ENCODE measurements at places on chromosomes 12 and 14.

GRCh38 chr12:12898136-12898717 is 6.9 kb downstream of the GPRC5A start:
- DNase-seq = no peak

- no peak for DNase-seq
Measured at GRCh38 chr12:131313635-131314034, 359.9 kb downstream of the ADGRD1 start.

DNA sequence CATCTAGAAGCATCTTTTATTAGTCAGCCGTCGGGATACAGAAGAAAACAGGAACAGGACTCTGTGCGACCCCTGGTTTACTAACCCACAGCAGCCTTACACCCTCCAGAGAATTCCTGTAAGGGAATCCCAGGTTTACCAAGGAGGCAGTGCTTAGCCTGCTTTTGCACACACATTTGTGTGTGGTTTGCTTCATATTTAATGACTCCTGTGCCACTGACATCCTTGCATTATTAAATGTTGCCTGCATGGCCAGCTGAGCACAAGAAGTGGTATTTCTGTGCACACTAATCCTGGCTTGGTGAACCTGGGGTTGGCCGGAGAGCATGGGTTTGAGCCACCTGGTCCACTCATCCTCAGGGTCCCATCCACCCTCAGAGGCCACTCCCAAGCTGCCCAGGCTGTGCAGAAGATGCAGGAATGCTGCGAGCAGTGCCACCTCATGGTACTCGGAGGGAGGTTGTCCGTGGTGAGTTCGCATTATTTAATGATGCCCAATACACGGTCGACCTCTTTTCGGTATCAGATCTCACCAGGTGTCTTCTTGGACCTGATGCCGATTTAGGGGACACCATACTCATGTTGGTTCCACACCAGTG is 152.4 kb upstream of the RTL1 start:
- no peak for DNase-seq

- DNase-seq = no peak
Measured at GRCh38 chr14:101174522-101174838, 271.0 kb upstream of the RTL1 start.

- DNase-seq = no peak
Measured at GRCh38 chr14:33480887-33481184, 470.0 kb downstream of the EGLN3 start.

- no peak for DNase-seq
Measured at GRCh38 chr12:54134850-54135249, 53.9 kb downstream of the SMUG1 start.

GRCh38 chr12:16163146-16163545 is 114.3 kb downstream of the SLC15A5 start:
- no peak for DNase-seq

DNA sequence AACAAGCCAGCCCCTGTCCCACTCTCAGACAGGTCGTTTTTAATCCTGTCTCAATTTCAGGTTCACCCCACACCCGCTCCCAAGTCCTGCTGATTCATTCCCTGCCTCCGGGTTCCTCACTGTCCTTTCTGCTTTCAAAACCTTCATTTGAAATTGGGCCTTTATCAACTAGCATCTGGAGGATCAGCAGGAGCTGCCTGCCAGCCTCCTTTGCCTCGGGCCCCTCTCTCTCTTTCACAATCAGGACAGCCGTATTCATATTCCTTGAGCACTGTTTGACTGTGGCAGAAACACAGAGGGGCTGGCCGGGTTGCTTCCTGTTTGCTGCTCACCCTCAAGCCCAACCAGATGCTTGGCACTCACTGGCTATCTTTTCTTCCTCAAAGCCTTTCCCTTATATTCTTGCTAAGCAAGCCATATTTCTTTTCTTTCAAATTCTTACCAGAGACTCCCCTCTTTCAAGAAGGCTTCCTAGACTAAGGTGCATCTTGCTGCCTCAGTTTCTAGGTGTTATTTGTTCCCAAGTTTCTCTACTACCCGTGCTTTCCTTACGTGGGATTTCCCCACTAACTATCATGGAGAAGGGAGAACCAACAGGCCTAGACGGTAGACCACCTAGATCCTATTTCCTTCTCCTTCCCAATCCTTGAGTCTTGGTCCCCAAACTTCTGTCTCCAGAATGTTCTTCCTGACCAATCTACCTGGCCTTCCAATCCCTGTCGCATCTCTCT is 3.0 kb downstream of the GALNT6 start:
- peak; percentile 23 for DNase-seq

GRCh38 chr14:64879635-64880220 is at the start of gene SPTB:
Gene SPTB, minus strand, starts transcription at chr14:64879907. Its CDS starts 56,813 bp downstream, at chr14:64823094.
- no peak for DNase-seq

- DNase-seq = no peak
Measured at GRCh38 chr14:26773906-26774593, 176.2 kb upstream of the NOVA1 start.

GRCh38 chr12:121036810-121037326 is 2.2 kb downstream of the OASL start:
- DNase-seq = no peak

- DNase-seq = no peak
Measured at GRCh38 chr12:46893434-46893833, 67.6 kb upstream of the SLC38A4 start.

DNA sequence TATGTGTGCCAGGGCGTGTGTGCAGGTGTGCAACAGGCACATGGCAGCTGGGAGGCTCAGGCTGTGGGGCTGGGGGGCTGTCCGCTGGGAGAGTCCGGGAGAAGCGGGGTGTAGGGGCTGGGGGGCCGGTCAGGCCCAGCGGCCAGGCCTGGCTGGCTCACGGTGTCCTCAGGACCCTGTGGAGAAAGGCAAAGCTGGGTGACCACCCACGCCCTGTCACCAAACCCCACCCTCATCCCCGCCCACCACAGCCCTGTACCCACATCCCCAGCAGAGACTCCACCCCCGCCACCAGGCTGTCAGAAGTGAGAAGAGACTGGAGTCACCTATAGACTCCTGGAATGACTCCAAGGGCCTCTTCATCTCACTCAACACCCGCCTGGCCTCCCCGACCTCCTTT is 85.3 kb downstream of the SCARB1 start:
- DNase-seq = no peak

DNA sequence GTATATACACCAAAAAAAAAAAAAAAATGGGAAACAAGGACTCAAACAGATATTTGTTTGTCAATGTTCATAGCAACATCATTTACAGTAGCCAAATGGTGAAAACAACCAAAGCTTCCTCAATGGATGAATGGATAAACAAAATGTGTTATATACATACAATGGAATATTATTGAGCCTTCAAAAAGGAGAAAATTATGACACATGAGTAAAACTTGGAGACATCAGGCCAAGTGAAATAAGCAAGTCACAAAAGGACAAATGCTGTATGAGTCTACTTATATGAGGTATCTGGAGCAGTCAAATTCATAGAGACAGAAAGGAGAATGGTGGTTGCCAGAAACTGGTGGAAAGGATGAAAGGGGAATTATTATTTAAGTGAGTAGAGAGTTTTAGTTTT is 7.8 kb downstream of the RNASE9 start:
- no peak for DNase-seq

GRCh38 chr12:15435597-15435996 is 113.3 kb downstream of the PTPRO start:
- no peak for DNase-seq

DNA sequence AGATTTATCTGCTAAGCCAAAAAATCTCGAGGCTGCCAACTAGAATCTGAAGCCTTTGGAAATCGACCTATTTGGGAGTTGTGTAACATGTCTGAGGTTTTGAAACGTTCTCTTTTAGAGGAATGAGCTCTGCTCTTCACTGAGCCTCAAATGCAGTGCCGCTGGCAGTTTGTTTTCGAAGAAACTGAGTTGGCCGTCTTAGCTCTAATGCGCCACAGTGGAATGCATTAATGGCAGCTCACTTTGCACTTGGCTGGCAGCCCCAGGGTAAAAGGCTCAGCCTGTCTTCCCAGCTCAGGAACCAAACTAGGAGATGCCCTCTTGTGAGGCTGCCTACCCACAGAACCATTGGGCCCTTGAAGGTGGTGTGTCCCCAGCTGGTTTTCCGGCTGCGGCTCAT is 53.8 kb downstream of the SFSWAP start:
- DNase-seq = no peak

- no peak for DNase-seq
Measured at GRCh38 chr12:131061041-131061806, 107.5 kb downstream of the ADGRD1 start.

DNA sequence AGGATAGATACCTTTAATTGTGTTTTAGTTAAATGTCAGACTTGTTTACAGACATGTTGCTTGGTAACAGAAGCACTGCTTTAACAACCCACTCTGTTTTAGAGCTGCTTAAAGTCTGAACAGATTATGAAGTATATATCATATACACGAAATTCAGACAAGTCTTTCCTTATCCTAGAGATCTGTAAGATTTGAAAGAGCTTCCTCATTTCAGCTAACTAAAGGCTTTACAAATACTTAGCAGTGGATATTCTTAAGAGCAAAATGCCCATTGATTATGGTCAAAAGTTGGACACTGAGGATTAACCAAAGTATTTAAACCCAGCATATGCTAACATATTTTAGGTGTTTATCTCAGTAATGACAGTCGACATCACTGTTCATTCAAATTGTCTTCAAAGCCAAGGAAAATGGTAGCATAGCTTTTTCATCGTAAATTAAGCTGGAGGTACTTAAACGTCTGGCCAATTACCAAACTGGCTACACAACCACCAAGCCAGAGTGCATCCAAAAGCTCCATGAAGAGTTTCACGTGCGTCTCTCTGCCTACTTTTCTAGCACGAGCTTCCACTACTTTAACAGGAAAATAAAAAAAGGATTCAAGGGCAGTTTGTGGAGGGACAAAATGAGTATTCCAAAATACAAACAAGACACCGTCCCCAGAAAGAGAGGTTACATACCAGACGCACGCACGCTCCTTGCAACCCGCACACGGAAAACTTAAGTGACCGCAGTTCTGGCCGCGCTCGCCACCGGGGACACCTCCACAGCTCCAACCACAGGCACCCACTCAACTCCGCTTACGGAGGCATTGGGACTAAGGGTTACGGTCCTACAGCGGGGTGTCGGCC is 565 bp downstream of the CEP83 start:
- DNase-seq = no peak

GRCh38 chr12:107359382-107359781 is 266.0 kb upstream of the CRY1 start:
- no peak for DNase-seq

GRCh38 chr14:73761618-73762355 is 47.6 kb upstream of the PNMA1 start:
- DNase-seq = no peak

GRCh38 chr14:81743605-81744004 is 210.0 kb upstream of the SEL1L start:
- no peak for DNase-seq

DNA sequence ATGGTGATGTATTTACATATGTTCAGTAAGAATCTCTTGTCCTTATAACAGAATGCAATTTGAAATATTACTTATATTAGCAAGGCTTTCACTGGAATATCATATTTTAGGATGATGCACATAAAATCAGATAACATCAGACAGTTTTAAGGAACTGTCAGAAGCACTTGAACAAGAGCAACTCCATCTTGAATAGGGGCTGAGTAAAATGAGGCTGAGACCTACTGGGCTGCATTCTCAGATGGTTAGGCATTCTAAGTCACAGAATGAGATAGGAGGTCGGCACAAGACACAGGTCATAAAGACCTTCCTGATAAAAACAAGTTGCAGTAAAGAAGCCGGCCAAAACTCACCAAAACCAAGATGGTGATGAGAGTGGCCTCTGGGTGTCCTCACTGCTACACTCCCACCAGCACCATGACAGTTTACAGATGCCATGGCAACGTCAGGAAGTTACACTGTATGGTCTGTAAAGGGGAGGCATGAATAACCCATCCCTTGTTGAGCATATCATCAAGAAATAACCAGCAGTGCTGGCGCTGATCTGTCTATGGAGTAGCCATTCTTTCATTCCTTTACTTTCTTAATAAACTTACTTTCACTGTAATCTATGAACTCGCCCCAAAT is 27.6 kb upstream of the ETV6 start:
- no peak for DNase-seq

GRCh38 chr12:11839091-11839641 is 189.7 kb downstream of the ETV6 start:
- DNase-seq = no peak

DNA sequence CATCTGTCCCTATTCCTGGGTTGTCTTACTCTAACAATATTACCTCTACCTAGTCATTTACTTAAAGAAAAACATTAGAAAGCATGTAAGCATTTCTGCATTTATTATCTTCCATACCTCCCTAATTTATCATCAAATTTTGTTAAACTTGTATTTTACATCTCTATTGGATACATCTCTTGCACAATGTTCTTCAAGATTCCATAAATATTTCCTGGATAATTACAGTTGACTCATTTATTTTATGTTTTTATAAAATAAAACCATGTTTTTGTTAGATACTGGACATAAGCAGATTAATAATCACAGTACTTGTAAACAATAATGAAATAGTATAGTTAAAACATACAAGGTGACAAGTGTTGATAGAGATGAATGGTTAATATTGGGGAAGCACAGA is 209.0 kb downstream of the TMTC3 start:
- DNase-seq = no peak

DNA sequence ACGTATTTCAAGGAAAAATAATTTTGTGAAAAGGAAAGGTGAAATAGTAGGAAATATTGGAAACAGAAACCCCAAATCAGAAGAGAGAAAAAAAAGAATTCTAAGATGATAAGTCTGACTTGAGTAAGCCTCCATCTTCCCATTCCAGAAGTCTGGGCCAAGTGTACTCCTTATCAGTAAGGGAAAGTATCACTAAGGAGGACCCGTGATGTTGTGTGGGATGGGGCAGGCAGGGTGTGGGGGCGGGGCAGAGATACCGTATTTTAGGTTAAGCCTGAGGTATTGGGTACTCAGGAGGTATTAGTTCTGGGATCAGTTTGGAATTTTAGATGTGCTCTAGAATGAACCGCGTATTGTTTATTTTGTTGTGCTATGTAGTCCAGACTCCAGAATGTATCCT is 33.8 kb upstream of the PSMA6 start:
- no peak for DNase-seq

GRCh38 chr14:70061108-70061507 is 127.6 kb downstream of the SLC8A3 start:
- DNase-seq = no peak

GRCh38 chr12:54136844-54137580 is 51.8 kb downstream of the SMUG1 start:
- DNase-seq = no peak

- DNase-seq = no peak
Measured at GRCh38 chr12:94621662-94622359, 28.5 kb downstream of the TMCC3 start.

- DNase-seq = no peak
Measured at GRCh38 chr12:34166427-34167060, 144.2 kb downstream of the ALG10 start.

- no peak for DNase-seq
Measured at GRCh38 chr12:132248453-132249167, 80.8 kb downstream of the GALNT9 start.

DNA sequence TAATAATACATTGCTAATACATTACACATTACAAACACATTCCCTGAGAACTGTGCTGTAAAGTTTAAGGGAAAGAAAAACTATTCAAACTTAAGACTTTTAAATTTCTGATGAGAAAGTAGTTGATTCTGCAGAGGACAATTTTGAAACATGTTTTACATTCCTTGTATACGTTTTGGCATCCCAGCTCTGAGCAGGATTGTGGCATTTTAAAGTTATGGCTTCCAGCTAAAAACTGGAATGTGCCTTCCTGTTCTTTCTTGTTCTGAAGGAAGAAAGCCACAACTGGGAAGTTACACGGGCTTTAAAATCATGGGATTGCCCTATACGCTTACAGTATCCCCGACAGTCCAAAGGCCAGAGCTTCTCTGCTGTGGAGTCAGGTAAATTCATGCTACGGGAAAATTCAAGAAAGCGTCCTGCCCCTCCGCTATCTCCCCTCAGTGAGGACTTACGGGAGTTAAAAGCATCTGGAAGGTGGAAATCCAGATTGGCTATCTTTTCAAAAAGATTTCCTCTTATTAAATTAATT is 10.8 kb upstream of the KLHL42 start:
- DNase-seq = no peak
